Stimulated activated naive B cell treated with anti-CD40 and anti-IgM and Interleukin-4, amounts not matched to agents 10 μg/mL and 1 μg/mL and 100 μg/mL, for 72 hours (primary cell): ENCODE measurements at places on chromosomes 3 and 15.
A peak's percentile ranks its signal among the peaks of the same experiment; 100 is the strongest.

DNA sequence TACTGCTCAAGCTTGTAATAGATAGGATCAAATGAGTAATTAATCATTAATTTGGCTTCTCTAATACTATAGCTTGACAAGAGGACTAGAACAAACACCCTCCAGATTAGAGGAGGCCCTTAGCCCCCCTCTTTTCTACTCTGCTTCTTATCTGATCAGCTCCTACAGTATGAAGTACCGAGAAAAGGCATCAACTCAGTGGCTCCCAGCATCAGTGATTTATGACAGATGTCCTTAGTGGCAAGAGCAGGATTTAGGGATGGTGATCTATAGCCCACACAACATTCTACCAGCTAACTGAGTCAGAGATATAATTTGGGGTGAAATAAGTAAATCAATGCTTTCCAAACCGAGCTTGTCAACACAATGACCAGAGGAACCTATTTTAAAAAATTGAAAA is 541.1 kb downstream of the NLGN1 start:
- no peak for DNase-seq

DNA sequence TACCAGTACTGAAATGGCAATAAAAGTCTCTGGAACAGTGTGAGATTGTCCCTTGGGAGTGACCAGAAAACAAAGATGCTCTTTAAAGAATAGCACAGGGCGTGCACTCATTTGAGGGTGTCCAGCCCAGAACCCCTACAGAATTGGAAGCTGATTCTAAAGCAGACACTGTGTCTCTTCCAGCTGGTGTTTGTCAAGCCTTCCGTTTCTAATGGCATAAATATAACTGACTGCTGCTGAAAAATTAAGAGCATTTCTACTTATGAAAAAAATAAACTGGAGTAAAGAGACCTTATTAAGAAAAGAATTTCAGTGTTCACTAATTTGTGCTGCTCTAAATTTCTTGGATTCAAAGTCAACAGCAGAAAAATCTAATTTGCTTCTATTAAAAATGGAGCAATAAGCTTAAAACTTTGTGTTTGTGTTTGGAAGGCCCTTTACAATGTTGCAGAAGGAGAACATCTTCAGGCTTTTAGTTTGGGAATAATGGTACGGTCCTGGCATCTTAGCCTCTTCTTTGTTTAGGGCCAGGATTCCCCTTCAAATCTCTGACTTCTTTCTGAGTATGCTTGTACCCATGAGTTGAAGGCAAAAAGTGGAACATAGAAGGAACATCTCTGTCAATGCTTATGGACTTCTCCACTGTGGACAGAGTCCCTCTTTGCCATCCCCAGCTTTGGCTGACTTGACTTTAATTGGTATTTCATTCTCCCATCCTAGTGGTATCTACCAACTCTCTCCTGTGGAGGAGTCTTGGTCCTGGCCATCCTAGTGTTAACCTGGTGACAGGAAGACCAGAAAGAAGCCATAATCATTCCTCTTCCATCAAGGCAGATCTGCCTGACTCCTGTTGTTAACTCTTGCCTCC is 65.9 kb downstream of the THSD4 start:
- DNase-seq, result no peak

DNA sequence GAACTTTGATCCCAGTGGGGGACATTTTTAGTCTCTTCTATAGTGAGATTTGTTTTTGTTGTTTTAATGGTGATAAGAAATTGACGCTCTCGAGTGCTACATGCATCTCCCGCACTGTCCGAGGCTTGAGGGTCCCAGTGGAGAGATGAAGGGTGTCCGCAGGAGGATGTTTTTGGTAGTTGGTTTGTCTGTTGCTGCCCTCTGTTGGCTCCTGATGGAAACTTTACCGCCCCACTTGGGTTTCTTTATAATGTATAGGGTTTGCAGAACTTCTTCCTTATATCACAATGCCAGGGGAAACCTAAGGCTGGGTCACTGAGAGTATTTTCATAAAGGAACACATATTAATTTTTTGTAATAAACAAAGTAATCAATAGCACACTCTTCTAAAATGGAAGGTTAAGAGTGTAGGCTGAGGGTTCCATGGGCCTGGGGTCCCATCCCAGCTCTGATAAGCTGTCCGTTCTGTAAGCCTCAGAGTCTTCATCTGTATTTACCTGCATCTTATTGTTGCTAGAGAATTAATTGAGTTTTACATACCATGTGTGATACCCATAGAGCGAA is 185.3 kb upstream of the FEZF2 start:
- no peak for DNase-seq

GRCh38 chr3:153463895-153464294 is 301.9 kb downstream of the RAP2B start:
- DNase-seq, result peak; percentile 6

DNA sequence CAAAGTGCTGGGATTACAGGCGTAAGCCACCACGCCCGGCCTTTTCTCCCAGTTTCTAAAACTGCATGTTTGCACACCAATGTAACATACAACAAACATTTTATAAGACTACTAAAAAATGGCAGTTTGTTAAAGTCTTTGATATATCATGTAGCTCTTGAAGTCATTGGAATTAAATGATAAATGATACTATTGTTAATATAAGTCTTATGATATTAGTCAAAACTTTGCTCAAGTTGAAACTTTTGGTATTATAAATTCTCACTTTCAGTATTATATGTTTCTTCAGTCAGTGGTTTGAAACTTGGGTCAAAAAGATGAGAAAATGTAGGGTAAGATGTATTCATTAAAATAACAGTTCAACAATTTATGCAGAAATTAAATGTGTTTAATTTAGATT is 117.6 kb upstream of the TBL1XR1 start:
- DNase-seq, result no peak

GRCh38 chr3:32098528-32098927 is 7.9 kb upstream of the GPD1L start:
- no peak for DNase-seq

- DNase-seq, result no peak
Measured at GRCh38 chr3:192022412-192022811, 561.4 kb downstream of the PYDC2 start.

- no peak for DNase-seq
Measured at GRCh38 chr15:51193526-51193925, 98.8 kb upstream of the TNFAIP8L3 start.

DNA sequence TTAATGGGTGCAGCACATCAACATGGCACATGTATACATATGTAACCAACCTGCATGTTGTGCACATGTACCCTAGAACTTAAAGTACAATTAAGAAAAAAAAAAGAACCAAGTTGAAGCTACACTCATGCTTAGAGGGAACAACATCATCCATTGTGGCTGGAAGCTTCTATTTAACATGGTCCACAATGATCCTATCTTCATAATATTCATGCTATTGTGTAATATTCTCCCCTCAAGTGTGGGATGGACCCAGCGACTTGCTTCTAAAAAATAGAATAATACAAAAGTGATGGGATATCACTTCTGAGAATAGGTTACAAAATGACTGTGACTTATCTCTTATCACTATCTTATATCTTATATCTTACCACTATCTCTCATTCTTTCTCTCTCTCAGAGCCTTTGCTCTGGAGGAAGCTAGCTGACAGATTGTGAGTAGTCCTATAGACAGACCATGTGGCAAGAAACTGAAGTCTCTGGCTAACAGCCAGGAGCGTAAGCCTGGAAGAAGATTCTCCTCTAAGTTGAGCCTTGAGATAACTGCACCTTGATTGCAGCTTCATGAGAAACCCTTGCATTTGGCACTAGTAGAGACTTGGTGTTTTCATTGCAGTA is 198.5 kb upstream of the MRPL3 start:
- DNase-seq, result no peak

DNA sequence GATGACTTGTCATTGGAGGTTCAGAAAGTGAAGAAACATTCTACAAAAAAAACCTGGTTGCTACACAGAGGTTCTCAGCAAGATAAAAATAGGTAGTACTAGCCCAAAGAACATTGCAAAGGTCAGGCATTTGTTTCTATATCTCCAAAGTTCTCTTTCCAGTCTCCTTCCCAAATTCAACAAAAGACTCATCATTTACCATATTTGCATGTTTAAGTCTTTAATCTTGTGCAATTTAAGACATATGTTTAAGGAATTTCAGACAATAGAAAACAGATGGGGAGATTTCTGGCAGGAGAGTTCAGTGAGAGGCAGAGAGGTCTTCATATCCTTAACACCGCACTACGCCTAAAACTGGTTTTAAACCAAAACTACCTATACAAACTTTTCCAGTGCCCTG is 173.8 kb upstream of the THBS1 start:
- no peak for DNase-seq

DNA sequence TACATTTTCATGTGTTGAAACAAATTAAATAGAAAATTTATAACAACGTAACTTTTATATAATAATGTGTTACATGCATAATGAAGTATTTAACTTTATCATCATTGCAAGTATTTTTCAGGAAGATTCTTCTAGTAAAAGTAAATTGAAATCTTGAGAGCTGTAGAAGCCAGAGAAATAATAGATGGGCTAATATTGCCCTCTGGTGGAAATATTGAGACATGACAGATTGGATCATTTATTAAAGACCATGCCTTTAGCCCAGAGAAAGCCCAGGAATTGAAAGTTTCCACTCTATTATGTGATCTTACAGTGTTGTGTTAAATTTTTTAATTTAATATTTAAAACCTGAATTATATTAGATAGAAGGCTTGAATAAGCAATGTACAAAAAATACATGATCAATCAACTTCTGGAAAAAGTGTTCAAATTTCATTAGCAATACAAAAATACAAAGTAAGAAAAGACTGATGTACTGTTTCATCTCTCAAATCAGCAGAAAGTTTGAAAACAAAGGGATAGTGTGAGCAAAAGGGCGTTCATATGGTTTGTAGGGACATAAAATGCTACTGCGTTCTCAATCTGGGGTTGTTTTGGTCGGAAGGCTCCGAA is 52.7 kb upstream of the SPTSSB start:
- no peak for DNase-seq

- no peak for DNase-seq
Measured at GRCh38 chr15:89356634-89357298, 22.1 kb upstream of the POLG start.

- DNase-seq, result no peak
Measured at GRCh38 chr15:32786906-32787305, 69.1 kb downstream of the GREM1 start.

GRCh38 chr3:73786998-73787397 is 162.3 kb upstream of the PDZRN3 start:
- DNase-seq, result no peak

GRCh38 chr3:37605572-37606153 is 256.0 kb upstream of the CTDSPL start:
- no peak for DNase-seq

DNA sequence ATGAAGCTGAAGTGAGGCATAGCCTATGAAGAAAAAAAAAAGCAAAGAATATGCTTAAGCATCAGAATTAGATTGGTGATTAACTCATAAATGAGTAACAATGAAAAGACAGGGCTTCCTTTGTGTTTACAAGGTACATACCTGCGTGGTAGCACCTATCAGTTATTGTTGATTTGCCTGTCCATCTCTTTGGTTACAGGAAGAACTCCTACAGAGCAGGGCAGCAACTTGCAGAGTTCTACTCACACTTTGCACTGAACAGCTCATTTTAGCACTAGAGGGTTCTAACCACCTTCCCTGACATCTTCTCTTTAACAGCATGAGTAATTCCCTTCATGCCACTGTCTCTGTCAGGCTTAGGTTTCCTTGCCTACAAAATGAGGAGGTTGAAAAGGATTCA is 166.0 kb downstream of the DPH6 start:
- DNase-seq, result no peak

DNA sequence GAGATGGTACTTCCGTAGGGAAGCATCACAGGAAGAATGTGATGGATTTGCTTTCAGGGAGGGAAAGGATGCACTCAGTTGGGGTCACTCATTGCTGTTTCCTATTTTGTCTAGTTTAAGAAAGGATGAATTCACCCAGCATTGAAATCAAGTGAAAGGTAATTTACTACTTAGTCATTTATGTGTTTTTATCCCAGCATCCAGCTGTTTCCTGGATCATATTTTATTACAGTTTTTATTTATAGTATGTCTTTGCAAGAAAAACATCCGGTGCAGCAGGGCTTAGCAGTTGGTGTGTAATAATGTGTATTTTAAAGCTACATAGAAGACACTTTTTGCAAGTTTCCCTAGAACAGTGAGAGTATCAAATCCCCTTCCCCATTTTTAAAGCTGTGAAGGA is 37.4 kb upstream of the GOLGA8B start:
- no peak for DNase-seq

DNA sequence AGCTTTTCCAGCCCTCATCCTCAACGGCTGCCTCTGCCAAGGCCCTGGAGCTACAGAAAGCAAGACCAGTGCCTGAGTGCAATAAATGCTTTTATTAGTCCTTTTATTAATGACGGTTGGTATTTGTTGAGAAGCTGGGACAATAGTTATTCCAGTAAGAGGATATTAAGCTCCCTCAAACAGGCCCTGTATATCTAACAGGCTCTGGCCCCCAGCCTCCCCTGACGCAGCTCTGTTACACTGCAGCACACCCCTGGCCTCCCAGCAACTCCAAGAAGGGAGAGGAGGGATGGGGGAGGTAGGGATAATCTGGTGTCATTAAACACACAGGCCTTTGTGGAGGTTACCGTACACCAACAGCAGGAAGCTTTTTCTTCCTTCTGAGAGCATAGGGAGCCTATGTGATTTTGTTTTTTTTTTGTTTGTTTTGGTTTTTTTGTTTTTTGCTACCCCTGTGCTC is 30.8 kb upstream of the MAGEF1 start:
- DNase-seq, result no peak

GRCh38 chr3:170622369-170623159 is 36.7 kb upstream of the SLC7A14 start:
- no peak for DNase-seq

DNA sequence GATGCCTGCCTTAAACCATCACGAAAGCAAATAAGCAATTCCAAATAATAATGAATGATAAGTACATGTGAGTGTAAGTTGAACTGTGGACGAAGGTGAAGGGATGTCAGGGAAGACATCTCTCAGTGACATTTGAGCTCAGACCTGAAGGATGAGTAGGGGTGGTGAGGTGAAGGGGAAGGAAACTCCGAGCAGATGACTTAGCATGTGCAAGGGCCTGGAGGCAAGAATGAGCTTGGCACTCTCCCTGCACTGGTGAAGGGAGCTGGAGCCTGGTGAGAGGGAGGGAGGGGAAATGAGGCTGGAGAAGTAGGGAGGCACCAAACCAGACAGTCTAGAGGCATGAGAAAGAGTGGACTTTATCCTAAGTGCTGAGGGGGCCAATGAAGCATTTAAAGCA is 84.3 kb downstream of the MTHFS start:
- DNase-seq, result no peak

- no peak for DNase-seq
Measured at GRCh38 chr15:95742256-95742655, 588.2 kb upstream of the NR2F2 start.

DNA sequence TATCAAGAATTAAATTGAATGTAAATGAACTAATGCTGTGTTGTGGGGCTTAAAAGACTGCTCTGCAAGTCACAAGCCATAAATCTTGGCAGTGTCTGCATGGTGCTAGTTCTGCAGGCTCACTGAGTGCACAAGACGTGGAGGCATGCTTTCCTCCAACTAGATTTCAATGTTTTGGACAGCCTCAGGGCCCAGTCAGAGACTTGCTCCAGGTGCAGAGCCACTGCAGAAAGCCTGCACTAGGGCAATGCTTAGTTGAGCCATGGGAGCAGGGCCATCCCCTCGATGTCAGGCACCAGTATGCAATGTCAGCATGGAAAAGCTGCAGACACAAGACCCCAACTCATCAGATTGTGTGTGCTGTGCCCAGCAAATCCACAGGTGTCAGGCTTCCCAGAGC is 234.5 kb upstream of the CDIN1 start:
- no peak for DNase-seq
